CD4-positive, alpha-beta T cell treated with Interleukin-6 at 100 ng/mL for 8 hours (primary cell): ENCODE measurements at places on chromosomes 16 and 17.

GRCh38 chr16:88929091-88929445 lies 47.9 kb downstream of the CBFA2T3 start:
- DNase-seq = no peak

DNA sequence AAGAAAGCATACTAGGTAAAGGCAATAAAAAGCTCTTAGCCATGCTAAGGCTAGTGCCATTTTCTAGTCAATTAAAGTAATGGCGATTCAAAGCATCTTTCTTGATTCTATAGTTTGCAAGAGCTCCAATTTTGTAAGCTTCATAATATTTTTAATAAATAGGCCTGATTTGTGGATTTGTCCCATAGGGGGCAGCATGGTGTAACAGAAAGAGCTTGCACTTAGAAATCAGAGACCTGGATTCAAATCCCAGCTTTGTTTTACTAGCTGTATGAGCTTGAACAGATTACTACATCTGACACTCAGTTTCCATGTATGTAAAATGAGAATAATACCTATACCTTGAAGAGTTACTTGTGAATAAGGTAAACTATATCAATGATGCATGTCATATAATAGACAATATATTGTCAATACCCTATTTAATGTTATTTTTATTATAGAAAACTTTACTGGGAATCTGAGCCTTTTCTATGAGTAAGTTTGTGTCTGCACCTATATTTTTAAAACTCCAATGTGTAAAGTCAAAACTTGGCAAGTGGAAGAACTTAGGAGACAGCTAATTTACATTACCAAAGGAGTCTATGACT lies 93.6 kb upstream of the NOG start:
- no peak for DNase-seq

- no peak for DNase-seq
These were observed 11.1 kb downstream of the DEXI start for GRCh38 chr16:10931134-10931533.

GRCh38 chr16:73040136-73040535 lies 7.8 kb downstream of the ZFHX3 start:
- no peak for DNase-seq

- DNase-seq = no peak
These were observed 2.0 kb downstream of the KCTD2 start for GRCh38 chr17:75049057-75049456.

DNA sequence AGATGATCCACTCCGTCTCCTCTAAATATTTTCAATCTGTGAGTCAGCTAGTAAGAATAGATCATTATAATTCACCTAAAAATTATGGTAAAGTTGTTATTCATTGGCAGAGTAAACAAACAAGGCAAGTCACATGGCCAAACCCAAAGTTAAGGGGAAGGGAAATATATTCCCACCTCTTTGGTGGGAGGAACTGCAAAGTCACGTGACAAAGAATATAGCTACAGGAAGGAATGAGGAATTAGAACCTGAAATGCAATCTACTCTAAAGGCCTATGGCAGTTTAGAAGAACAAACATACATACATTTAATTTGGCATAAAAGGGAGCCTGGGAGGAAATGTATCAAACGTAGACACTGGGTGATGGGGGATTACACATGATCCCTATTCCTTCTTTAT lies 48.9 kb downstream of the NOG start:
- DNase-seq = no peak

- DNase-seq = no peak
These were observed 97.7 kb downstream of the PGS1 start for GRCh38 chr17:78476149-78476548.
